ENCODE measurements at places on chromosomes 2 and 18.
A peak's percentile ranks its signal among the peaks of the same experiment; 100 is the strongest.

GRCh38 chr2:111116843-111117597 is 3.7 kb upstream of the BCL2L11 start:
- peak; percentile 74 for DNase-seq

DNA sequence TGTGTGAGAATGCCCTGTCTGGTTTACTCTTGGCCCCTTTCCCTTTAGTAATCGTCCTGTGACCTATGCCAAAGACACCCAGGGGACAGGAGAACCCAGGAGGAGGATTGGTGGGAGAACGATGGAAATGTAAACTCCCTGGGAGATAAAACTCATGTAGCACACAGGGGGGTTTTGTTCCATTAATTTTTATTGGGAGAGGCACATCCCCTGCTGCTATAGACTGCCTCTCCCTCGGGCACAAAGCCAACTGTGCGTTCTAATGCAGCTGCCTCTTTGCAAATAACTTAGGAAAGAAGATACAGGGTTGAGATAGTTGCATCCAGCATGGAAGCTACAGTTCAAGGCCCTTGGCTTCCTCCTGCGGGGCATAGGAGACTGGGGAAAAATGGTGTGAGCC is 489.6 kb downstream of the SLC4A3 start:
- DNase-seq = no peak

- DNase-seq = no peak
Measured at GRCh38 chr2:62531594-62531993, 25.6 kb upstream of the TMEM17 start.

DNA sequence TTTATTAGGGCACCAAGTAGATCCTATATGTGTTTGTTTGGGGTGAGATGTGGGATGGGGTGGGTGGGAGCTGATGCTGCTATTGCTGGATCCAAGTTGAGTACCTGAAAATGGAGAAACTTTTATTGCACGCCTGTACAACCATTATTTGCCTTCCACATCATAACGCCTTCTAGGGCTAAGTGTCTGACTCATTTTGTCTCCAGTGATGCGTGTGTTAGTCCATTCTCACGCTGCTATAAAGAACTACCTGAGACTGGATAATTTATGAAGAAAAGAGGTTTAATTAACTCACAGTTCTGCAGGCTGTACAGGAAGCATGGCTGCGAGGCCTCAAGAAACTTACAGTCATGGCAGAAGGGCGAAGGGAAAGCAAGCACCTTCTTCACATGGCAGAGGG is 58.2 kb downstream of the KDM3A start:
- no peak for DNase-seq

GRCh38 chr18:9712130-9712577 is 4.1 kb downstream of the RAB31 start:
- no peak for DNase-seq

DNA sequence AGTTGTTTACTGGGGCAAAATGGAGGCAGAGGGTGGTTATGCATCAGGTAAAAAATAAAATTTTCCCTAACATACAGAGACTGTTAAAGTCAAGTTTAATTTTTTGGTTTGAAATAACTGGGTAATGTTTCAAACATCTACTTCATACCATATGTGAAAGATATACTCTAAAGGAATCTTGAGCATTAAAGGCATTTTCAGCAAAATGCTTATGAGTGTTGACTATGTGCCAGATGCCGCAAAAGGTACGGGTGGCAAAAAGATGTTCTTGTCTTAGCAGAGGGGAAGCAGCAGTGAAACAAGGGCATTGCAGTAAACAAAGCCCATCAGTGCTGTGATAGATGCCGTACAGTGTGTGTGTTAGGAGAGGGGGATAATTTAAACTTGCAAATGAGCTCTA is 263.1 kb upstream of the ID2 start:
- DNase-seq = no peak

- DNase-seq = no peak
Measured at GRCh38 chr18:22346401-22346952, 71.2 kb downstream of the CTAGE1 start.

DNA sequence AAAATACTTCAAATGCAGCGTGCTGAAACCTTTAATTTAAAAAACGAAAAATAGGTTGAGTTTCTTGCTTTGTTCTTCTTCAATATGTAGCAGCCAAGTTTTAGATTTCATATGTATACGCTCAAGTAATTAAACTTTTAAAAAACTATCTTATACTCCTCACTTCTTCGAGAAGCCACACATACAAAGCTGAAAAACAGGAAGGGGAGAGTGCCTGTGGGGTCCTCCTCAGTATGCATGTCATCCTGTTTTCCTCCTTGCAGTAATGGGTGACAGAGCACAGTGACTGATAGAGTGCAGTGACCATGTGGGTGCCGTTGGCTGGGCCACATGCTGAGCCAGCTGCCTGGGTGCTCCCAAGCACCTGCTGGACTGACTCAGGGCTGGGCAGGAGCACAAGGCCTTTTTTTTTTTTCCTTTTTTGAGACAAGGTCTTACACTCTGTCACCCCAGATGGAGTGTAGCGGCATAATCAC is 33.3 kb downstream of the UXS1 start:
- DNase-seq = peak; percentile 48

DNA sequence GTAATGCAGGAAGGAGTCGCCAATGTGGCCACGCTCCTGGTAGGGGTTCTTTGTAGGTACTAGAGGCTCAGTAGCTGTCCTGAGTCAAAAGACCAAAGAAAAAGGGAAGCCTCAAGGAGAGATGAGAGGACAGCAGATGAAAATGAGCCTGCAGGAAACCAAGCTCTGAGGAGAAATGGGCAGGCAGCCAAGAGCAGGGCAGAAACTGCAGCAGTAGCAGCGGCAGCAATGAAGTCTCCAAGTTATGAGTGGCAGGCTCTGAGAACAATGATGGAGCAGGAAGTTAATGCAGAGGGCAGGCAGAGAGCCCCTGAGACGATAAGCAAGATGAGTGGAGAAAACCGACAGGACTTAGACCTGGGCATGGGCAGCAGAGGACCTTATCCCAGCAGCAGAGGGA is 48.2 kb upstream of the TMEM200C start:
- DNase-seq = no peak

GRCh38 chr2:211990335-211990734 is 548.3 kb downstream of the ERBB4 start:
- DNase-seq = no peak

DNA sequence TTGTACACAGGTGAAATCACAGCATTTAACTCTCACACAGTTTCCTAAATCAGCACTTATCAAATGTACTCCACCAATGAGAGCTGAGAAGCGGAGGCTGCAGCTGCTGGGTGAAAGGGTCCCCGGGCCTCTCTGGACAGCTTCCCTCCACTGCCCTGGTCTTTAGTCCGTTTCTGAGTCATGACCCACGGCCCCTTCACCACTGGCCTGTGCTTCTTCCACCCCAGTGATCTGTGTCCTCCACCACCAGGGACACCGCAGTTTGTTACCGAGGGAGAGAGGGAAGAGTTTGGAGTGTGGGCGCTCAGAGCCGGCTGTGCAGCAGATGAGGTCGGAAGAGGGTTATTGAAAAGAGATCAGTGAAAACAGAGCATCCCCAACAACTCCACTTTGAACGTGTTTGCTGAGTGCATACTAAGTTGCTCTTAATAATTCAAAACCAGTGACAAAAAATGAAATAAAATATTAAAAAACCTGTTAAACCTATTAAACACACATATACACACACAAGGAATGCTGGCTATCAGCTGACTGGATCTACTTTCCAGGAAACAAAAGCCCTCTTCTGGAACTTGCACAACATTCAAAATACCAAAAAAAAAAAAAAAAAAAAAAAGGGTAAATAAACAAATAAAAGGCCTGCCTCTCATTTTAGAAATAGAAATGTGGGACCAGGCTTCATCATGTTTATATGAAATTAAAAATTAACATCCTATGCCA is 54.1 kb downstream of the PXDN start:
- DNase-seq = no peak

- DNase-seq = no peak
Measured at GRCh38 chr2:75200140-75201096, 1.1 kb upstream of the TACR1 start.

- DNase-seq = peak; percentile 75
Measured at GRCh38 chr2:231642631-231643494, 50.2 kb downstream of the TEX44 start.

DNA sequence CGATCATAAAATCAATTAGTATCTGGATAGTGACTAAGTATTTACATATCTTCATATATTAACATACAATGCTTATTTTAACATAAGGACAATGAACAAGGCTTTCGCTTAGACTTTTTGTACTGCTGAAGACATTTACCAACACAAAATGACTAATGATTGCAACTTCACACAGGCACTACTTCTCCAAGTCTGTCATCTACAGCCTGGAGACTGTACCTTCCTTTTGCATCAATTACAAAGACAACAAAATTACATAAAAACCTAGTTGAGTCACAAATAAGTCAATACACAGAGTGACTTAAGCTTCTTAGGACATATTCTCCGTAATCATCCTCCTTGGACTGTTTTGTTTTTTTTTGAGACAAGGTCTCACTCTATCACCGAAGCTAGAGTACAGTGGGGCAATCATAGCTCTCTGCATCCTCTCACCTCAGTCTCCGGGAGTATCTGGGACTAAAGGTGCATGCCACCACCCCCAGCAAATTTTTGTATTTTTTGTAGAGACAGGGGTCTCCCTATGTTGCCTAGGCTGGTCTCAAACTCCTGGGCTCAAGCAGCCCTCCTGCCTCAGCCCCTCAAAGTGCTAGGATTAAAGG is 15.9 kb downstream of the PUM2 start:
- DNase-seq = no peak

DNA sequence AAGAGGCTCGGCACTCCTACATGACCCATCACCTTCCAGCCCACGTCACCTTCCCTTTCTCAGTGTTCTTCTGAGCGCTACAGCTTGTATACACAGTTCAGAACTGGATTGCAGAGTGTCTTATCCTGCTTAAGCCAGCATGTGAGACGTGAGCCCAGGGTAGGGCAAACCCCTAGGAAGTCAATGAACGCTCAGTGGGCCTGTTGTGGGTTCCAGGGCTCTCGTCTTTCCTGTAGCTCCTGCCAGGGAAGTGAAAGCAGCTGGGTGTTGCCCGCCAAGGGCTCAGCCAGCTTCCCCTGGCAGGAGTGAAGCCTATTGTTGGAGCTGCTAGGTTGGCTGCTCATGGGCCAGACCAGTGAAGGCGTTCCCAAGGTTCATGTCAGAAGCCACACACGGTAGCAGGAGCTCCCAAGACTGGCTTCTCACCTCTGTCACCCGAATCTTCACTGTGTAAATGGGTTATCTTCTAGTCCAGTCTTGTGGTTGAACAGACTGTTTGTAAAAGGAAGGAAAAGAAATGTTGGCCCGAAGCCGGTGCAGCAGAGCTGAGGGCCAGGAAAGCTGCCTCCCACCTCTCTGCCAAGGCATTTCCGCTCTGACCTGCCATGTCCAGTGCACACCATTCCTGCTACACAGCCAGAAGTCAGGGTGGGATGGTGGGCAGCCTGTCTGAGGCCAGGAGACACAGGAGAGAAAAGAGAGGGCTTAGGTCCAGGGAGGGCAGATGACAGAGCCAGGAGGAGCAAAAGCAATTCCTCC is 69.6 kb upstream of the RMDN2 start:
- DNase-seq = peak; percentile 24

DNA sequence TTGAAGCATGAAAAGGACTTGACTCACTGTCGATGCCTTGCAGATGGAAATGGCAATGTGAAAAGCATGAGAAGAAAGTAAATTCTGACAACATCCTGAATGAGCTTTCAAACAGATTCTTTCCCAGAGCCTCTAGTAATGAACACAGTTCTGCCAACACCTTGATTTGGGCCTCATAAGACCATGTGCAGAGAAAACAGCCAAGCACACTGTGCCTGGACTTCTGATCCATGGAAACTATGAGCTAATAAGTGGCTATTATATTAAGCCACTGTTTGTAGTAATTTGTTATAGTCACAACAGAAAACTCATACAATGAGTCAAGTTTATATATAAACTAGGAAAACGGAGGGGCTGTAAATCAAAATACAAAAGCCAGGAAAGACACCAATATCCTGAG is 477.3 kb downstream of the MBD2 start:
- no peak for DNase-seq

DNA sequence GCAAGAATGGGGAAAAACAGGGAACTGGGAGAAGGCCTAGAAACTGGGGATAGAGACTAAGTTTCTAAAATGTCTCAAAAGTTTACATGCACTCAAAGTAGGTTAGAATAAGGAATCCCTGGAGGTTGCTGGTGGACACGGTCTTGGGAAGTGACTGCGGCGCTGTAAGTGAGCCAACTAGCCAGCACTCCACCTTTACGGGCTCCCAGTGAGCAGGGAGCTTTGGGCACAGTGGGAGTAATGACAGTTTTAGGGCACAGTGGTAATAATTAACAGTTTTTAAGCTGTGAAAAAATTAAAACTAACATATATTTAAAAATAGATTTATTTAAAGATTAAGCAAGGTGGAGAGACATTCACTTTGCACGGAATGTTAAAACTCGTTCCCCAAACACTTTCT is 20.9 kb upstream of the CD302 start:
- no peak for DNase-seq

DNA sequence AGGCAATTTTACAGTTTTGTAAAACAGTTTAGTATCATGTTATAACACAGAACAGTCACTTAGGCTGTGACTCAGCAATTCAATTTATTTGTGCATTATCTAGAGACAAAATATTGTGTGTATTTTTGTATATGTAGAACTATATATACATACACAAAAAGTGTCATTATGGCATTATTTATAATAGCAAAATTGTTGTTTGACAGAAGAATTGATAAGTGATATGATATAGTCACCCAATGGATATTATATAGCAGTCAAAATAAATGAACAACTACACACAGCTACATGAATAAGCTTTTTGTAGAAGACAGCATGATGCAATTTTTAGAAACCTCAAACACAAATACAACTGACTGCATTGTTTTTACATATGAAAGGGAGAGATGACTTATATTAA is 334.0 kb downstream of the TRIB2 start:
- no peak for DNase-seq

- no peak for DNase-seq
Measured at GRCh38 chr2:67667054-67667908, 270.1 kb downstream of the ETAA1 start.

GRCh38 chr18:55002261-55002660 is 43.0 kb upstream of the CCDC68 start:
- DNase-seq = no peak

DNA sequence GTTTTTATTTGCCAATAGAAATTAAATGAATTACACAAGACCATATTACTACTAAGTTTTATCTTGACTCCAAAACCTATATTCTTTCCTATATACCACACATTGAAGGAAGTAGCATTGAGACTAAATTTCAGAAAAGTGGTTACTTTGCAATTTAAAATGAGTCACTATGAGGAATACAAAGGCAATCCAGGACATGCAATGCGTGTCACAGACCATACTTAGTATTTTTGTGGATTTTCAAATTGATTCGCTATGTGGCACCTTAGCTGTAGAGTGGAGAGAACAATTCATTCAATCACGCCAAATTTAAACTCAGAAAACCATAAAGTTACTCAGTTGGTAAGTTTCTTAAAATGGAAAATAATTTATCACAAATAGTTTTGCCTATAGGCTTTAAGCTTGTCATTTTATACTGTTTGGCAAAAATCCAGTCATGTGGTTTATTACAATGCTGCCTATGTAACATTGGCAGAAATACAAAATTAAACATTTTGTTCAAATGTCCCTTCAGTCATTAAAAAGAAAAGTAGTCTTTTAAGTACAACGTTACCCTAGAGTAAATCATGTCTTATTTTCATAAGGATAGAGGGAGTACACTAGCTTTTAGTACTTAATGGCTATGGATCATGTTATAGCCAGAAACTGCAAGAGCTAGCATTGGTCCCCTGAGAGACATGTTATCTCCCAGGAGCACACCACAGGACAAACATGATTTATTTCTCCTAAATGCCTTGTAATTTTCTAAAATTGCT is 222.8 kb upstream of the CDH7 start:
- DNase-seq = no peak
